ENCODE measurements at places on chromosomes 7 and 10.

- DNase-seq, result no peak
Measured at GRCh38 chr10:70369498-70370018, 12.9 kb downstream of the LRRC20 start.

GRCh38 chr7:38306171-38306570 lies 32.7 kb upstream of the TARP start:
- DNase-seq, result no peak

DNA sequence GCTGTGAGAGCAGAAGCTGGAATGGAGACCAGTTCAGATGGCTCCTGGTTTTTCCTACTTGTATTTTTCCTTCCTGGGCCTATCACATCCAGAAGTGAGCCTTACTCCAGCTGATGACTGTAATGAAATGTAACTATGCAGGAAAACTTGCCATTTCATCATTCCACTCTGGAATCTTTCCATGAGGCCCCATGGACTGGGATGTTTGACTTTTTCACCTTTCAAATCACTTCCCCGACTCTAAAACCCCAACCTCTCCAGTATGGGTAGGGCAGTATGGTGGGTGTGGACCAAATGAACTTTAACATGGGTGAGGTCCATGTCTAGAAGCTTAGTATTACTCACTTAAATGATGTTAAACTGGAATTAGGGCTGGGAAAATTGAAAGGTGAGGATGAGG lies 40.3 kb upstream of the DLD start:
- no peak for DNase-seq

- no peak for DNase-seq
Measured at GRCh38 chr10:32314588-32314987, 32.4 kb downstream of the EPC1 start.

DNA sequence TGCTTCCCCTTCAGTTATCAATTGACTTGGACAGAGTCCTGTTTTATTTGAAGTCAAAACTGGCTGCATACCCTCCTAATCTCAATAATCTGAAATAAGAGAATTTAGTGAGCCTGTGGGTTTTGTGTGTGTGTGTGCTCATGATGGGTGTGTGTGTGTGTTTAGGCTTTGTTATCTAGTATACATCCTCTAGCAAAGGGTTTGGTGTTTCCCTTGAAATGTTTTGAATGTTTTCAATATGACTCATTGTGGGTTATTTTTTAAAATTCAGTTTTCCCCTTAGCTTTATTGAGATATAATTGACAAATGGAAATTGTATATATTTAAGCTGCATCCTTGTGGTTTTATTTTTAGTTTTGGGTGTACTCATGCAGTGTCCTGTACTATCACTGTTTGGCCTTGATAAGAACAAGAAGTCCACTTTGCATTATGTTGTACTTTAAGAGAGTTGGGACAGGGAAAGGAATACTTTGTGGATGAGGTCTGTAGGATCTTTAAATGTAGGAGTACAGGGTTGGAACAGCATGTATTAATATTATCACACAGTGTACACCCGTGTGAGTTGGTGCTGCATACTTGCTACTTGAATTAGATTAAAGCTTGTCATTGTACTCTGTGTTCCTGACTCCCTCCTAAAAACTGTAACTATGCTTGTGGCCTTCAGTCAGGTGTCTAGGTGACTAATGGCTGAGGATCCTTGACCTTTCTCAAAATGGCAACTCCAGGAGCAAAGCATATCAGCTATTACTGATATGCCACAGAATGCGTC lies 58.3 kb downstream of the VCL start:
- DNase-seq, result no peak

- DNase-seq, result no peak
Measured at GRCh38 chr10:6119962-6120361, 31.1 kb downstream of the RBM17 start.

DNA sequence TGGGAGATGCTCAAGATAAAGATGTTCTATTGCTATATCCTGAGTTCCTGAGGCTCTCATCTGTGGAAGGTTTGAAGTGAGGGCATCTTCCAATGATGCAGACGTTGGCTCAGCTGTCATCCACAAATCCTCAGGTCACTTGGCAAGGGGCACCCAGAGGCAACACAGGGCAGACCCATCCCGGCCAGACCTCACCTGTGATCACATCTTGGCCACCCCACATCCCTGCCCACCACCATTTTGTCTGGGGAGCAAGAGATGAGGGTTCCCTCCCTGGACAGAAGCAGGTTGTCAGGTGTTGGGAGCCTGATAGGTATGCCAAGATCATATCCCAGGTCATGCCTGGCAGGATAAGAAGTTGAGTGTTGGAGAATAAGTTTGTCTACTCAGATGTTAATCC lies 918.2 kb upstream of the ZNF722 start:
- no peak for DNase-seq

GRCh38 chr10:86506499-86506898 lies 15.1 kb downstream of the WAPL start:
- DNase-seq, result no peak

DNA sequence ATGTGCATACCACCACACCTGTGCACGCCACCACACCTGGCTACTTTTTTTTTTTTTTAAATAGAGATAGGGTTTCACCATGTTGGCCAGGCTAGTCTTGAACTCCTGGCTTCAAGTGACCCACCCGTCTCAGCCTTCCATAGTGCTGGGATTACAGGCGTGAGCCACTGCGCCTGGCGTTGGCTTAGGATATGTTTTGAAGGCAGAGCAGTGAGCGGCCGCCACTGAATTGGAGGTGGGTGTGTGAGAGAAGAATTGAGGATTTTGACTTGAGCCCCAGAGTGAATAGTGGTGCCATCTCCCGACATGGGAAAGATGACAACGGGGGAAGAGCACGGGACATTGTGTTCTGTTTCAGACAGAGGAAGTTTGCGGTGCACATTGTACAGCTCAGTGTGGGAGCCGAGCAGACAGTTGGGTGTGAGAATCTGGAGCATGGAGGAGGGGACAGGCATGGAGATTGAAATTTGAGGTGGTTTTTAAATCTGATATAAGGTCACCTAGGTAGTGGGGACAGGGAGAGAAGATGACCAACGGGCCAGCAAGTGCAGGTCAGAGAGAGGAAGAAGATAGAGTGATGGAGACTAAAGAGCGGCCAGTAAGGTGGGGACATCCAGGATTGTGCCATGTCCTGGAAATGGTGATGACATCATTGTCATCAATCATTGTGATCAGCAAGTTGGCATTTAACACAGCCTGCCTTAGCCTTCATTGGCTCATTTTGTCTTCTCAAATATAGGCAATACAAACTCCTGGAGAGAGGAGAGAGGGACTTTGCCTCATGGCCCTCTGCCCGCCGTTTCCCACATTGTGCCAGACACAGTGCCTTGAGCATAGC lies 35.8 kb downstream of the VWA2 start:
- no peak for DNase-seq

GRCh38 chr10:6151087-6151977 lies 51.4 kb upstream of the PFKFB3 start:
- DNase-seq, result no peak

DNA sequence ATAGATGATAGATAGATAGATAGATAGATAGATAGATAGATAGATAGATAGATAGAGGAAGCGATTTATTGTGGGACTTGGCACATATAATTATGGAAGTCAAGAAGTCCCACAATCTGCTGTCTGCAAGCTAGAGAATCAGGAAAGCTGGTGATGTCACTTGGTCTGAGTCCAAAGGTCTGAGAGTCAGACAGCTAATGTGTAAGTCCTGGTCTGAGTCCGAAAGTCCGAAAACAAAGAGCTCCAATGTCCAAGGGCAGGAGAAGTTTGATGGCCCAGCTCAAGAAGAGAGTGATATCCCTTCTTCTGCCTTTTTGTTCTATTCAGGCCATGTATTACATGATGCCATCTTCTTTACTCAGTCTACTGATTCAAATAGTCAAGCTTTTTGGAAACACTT lies 53.8 kb upstream of the TCF7L2 start:
- no peak for DNase-seq

DNA sequence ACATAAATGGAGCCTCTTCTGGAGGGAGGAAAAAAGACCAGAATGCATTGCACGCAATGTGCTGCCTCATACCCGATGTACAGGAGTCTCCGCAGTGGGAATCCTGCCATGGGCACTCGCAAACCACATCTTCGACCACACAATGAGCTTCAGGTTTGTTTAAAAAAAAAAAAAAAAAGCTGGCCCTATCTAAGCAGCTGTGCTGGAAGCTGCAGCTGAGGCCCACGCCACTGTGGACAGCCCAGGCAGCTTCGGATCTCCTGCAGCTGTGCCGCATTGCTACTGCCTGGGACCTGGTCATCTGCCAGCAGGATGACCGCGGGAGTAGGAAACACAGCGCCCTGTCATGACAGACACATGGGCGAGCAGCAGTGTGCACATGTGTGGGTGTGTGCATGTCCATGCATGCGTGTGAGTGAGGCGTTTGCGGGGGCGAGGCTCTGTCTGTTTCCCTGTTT lies 26.0 kb downstream of the EN2 start:
- DNase-seq, result no peak

- no peak for DNase-seq
Measured at GRCh38 chr10:86413046-86413728, 46.6 kb upstream of the GRID1 start.

GRCh38 chr10:72315054-72315453 lies 39.7 kb downstream of the DNAJB12 start:
- no peak for DNase-seq

- DNase-seq, result no peak
Measured at GRCh38 chr7:102843850-102844249, 69.0 kb upstream of the LRRC17 start.

DNA sequence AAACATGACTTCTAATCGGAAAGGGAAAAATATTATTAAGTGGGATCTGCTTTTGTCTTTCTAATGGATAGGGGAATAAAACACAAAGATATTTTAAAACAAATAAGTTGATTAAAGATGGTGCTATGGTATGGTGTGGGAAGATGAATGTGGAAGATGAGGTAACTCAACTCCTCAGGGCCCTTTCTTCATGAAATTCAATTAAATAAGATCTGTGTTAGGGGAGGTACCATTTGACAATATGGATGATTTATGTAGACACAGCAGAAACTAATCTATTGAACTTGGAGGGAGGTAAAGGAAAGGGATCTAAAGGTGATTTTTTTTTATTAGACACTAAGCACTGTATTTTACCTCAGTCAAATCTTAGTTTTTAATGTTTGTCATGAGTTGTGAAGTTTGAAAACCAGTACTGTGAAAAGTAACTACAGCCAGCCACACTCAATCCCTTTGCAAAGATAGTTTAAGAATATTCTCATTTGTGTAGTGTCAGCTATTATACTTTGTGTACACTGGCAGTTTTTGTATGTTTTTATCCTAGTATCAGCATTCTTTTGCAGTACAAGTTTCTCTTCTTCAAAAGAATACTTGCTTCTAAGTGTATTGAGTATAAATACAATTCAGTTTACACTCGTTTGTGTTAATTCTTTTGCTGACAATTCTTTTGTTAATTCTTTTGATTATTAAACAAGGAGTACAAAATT lies 151.3 kb downstream of the PHF14 start:
- DNase-seq, result no peak

DNA sequence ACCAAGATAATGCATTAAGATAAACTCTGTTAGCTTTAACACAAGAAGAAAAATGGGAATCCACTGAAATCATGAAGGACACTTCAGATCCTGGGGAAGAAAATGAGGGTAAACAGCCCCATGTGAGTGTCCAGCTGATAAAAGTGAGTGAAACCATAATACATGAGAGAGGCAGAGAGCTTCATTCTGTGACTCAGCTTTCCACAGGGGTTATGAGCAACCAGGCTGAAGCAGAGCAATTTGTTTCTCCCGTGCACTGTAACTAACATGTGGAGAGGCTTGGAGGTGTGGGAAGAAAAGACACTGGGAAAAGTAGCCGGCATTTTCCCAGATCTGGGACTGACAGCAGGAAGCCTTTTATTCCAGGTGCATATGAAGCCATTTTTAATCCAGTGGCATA lies 971.7 kb downstream of the ANKRD7 start:
- no peak for DNase-seq

- DNase-seq, result no peak
Measured at GRCh38 chr7:3083350-3083749, 39.7 kb upstream of the CARD11 start.

DNA sequence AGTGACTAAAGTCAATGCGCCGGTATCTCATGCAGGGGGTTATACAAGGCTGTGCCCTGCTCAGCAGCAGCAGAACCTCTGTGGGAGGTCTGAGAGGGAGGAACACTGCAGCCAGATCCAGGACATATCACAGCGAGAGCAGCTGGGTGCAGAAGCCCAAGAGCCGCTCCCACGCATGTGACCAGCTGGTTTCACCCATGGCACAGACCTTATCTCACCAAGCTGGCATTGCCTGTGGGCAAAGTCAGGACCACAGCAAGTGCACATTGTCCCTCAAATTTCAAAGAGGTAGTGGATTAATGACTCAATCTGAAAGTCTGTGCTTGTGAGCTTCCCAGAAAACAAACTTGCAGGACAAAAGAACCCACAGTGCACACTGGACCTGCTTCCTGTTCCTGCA lies 31.6 kb upstream of the AKR1C1 start:
- DNase-seq, result no peak

Data from NCI-H187 (cell line).